ENCODE measurements at places on chromosomes 6 and 20.
A peak's percentile ranks its signal among the peaks of the same experiment; 100 is the strongest.

DNA sequence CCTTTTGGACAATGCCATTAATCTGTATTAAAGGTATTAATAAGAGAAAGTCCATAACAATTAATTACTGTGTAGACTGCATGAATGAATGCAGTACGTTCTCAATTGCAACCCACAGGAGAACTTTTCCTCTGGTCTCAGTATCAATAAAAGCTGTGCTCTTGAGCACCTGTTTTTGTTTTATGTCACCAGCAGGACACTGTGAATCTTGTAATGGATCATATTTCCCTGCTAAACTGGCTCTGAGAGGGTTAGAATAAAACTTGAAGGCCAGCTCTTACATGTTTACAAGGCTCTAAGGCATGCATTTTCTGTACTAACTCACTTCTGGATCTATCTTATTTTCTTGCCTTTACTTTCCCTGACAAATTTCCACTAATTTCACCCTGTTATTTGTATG is 214.3 kb upstream of the PLN start:
- no peak for DNase-seq

GRCh38 chr6:168939796-168940195 is 313.9 kb downstream of the THBS2 start:
- DNase-seq = no peak

DNA sequence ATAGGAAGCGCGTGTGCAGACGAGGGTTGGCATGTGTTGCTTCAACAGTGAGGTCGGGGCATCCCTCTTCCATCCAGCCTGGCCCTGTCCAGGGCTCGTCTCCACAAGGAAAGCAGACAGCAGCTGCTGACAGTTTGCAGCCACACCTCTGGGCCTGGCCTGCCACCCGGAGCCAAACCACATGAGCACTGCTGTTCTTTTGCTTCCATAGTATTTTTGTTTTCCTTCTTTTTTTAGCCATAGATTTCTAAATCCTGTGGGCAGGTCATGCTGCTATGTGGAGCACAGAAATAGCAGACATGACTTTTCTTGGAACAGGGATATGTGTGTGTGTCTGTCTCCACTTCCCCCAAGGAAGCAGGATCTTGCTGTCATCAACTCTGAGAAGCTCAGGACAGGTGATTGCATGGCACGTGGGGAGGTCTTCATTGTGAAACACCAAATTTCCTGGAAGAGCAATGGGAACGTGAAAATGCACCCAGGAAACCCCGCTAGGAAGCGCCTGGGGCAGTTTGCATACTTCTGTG is 167.4 kb downstream of the DTNBP1 start:
- DNase-seq = no peak

- DNase-seq = no peak
Measured at GRCh38 chr6:128696691-128697689, 176.6 kb upstream of the PTPRK start.

GRCh38 chr20:52105442-52106422 is 85.8 kb downstream of the ZFP64 start:
- peak; percentile 58 for DNase-seq

GRCh38 chr20:46277602-46278001 is 30.7 kb downstream of the CDH22 start:
- DNase-seq = peak; percentile 33
